ENCODE measurements at places on chromosomes 1 and 21.

DNA sequence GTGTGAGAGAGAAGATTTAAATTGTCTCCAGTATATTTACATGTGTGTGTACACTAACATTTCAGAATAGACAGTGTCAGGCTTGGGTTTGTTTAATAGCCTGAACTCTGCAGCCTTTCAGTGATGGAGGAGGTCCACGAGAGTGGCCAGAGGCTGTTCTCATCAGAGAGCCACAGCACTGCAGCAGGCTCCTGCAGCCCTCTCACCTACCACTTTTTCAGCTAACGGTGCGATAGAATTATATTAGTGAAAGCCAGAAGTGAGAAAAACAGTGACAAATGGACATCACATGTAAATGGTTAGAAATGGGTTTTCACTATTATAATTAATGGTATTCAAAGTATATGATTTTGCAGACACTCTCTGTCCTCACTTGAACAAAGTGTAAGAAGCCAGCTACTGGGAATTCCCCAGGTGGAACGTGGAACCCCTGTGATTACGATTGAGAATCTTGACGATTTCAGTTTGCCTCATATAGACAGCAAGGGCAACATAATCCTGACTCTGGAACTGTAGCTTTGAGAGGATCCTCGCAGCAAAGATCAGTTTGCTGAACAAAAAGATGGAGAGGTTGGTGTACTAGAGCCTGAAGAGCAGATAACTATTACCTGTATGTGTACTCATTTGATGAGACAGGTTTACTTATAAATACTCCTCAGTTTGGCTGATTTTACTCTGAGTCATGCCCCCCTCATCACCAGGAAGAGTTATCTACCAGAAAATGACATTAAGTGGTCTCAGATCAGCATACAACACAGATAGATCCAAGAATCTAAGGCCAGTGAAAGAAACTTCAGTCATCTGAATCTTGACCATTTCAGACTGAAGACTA lies 31.4 kb downstream of the IFI16 start:
- DNase-seq: no peak

- no peak for DNase-seq
These were observed 24.7 kb upstream of the CNN3 start for GRCh38 chr1:94951509-94952208.

DNA sequence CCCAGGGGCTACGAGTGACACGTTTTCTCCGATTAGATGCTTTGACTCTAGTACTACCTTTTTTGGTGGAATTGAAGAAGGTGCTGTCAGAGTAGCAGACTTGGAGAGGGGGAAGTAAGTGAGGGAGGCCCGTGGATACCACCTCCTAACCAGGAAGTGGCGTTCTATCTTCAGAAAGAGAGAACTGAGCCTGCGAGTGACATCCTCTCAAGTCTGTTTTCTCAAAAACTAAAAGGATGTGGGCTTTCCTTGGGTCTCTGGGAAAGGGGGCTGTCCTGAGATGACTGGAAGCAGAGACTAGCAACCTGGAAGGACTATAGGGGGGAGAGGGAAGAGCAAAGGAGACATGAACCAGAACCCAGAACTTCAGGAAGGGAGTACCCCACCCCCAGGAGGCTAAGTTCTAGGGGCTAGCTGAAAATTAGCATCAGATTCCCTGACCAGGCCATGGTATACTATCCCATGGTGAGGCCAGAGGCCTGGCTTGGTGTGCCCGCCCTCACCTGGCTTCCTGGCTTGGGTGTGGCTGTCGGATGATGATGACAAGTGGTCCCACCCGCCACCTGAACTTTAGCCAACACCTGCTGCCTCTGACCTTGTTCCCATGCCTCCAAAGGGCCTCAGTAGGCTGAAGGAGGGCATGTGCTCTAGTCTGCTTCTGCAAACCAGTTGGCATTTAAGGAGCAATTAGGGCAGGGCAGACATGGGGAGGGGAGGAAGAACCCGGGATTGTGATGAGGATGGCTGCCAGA lies 49.1 kb downstream of the ATP2B4 start:
- no peak for DNase-seq

GRCh38 chr1:1947493-1947892 lies 28.4 kb upstream of the TMEM52 start:
- no peak for DNase-seq
